ENCODE measurements at places on chromosomes 3 and 15.

GRCh38 chr3:170563712-170564423 is 22.0 kb downstream of the SLC7A14 start:
- no peak for DNase-seq

DNA sequence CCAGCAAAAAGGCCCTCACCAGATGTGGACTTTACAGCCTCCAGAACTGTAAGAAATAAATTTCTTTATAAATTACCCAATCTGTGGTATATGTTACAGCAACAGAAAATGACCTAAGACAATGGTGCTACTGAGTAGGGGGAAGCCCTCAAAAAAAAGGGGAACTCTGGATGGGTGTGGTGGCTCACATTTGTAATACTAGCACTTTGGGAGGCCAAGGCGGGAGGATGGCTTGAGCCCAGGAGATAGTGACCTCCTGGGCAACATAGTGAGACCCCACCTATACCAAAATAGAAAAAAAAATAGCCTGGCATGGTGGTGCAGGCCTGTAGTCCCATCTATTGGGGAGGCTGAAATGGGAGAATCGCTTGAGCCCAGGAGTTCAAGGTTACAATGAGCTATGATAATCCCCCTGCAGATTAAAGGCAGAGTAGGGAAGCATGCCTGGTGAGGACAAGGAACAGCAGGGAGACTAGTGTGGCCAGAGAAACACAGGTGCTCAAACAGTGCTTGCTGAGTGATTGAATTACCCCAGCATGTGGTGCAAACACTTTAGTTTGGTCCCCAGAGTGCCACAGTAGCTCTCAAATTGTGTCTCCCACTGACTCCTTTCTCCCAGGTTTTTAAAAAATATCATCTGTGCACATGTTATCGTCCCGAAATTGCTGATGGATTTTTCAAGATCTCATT is 13.9 kb upstream of the USP3 start:
- DNase-seq: no peak

- DNase-seq: no peak
Observed at GRCh38 chr3:41202075-41202833, 2.9 kb downstream of the CTNNB1 start.

- DNase-seq: no peak
Observed at GRCh38 chr3:142244056-142244455, 18.7 kb upstream of the GK5 start.

- no peak for DNase-seq
Observed at GRCh38 chr3:53711387-53711786, 134.8 kb downstream of the CHDH start.

- no peak for DNase-seq
Observed at GRCh38 chr3:97952872-97953271, 19.4 kb downstream of the RIOX2 start.

GRCh38 chr3:190012784-190013183 is 107.9 kb downstream of the P3H2 start:
- DNase-seq: no peak

GRCh38 chr3:23146163-23146562 is 57.0 kb upstream of the UBE2E2 start:
- DNase-seq: no peak

- no peak for DNase-seq
Observed at GRCh38 chr3:37885814-37886213, 24.1 kb downstream of the CTDSPL start.

DNA sequence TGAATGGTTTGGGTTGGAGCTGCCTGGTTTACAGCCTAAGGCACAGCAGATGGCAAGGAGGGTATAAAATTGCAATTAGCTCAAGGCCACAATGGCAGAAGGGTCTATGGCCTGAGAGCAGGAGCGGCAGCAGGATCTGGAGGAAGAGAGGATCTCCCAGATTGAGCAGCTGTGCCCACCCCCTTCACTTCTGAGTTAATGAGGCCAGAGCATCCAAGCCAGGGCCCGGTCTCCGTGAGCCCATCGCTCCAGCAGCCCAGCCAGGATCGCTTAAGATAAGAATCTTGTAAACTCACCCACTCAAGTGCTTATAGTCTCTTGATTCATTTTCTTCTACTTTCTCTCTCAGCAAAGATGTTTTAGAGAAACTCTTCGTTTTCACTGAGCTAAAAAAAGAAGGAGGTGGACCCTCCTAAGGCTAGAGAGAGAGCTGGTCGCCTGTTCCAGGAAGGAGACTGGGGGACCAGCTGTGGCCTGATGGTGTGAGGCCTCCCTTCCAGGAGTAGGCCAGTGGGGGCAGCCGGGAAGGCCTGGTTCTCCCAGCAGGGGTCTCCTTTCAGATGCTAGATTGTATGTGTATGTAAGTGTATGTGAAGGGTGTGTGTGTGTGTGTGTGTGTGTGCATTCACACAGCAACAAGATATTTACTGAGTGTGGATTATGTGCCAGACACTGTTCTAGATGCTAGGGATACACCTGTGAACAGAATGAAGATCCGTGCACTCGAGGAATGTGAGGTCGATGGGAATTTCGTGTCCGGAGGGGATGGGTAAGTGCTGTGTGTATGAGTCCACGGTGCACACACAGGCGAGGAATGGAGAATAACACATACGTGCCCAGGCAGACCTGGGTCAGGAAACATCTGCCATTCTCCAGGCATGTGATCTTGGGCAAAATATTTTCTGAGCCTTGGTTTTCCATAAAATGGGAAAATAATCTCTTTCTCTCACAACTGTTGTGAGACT is 18.6 kb downstream of the MAGEF1 start:
- peak; percentile 36 for DNase-seq

DNA sequence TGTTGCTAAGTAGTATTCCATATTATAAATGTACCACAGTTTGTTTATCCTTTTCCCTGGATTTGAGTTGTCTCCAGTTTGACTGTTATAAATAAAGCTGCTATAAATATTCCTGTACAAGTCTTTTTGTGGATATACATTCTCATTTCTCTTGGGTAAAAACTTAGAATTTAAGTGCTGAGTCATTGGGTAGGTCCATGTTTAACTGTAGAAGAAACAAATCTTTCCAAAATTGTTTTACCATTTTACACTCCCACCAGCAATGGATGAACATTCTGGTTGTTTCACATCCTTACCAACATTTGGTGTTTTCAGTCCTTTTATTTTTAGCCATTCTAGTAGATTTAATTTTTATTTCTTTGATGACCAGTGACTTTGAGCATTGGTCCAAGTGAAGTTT is 74.0 kb upstream of the TNFAIP8L3 start:
- no peak for DNase-seq

DNA sequence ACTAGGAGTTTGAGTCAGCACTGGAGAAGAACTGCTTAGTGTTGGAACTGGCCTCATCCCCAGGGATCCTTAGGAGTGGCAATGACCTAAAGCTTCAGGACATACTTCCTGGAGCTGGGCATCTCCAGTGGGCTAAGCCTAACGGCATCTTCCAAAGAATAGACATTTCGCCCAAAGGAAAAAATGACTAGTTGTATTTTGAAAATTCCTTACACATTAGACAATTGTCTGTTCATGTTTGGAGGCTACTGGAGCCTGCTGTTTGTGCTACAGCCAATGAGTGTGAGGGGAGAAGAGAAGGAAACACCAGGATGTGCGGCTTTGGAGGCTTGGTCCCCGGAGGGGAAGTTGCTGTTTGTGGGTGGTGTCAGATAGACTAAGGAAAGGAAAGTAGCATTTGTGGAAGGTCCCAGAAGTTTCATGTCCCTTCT is 77.6 kb downstream of the POLR2M start:
- no peak for DNase-seq

GRCh38 chr3:57143886-57144459 is 21.2 kb downstream of the IL17RD start:
- no peak for DNase-seq

DNA sequence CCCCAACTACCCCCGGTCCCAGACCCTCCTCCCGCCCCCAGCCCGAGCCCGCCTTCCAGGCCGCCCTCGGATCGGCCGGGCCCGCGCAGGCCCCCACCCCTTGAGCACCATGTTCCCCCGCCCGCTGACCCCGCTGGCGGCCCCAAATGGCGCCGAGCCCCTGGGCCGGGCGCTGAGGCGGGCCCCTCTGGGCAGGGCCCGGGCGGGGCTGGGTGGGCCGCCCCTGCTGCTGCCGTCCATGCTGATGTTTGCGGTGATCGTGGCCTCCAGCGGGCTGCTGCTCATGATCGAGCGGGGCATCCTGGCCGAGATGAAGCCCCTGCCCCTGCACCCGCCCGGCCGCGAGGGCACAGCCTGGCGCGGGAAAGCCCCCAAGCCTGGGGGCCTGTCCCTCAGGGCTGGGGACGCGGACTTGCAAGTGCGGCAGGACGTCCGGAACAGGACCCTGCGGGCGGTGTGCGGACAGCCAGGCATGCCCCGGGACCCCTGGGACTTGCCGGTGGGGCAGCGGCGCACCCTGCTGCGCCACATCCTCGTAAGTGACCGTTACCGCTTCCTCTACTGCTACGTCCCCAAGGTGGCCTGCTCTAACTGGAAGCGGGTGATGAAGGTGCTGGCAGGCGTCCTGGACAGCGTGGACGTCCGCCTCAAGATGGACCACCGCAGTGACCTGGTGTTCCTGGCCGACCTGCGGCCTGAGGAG is 472 bp downstream of the CHST14 start:
- DNase-seq: peak; percentile 4

- no peak for DNase-seq
Observed at GRCh38 chr15:69325456-69325971, 26.8 kb downstream of the PAQR5 start.

DNA sequence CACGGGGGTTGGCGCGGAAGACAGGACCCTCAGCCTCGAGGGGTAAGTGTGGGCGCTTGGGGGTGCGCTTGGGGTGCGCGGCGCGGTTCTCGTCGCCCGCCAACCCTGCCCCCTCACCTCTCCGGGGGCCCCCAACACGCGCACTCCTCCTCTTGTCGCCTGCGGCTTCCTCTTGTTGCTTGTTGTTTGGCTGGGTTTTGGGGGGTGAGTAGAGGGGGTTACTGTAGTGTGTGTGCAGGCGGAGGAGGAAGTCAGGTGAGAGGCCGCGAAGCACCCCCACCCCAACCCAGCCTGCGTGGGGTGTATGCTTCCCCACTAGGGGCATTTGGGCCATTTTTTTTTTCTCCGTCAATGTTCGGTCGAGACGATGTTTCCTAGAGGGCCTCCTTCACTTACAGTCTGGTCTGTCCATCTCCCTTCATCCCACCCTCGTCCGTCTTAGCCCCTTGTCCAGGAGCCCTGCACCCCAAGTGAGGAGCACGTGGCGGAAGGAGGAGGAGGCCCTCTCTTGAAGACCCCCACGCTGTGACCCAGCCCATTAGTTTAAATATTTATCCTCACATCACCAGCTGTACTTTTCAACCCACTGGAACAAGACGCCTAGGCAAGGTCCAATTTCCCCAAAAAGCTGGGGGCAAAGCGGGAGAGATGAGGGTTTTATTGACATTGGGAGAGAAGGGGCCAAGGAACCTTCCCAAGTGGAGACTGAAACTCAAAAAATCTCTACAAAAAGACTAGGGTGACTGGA is 20.4 kb upstream of the SATB1 start:
- peak; percentile 39 for DNase-seq

DNA sequence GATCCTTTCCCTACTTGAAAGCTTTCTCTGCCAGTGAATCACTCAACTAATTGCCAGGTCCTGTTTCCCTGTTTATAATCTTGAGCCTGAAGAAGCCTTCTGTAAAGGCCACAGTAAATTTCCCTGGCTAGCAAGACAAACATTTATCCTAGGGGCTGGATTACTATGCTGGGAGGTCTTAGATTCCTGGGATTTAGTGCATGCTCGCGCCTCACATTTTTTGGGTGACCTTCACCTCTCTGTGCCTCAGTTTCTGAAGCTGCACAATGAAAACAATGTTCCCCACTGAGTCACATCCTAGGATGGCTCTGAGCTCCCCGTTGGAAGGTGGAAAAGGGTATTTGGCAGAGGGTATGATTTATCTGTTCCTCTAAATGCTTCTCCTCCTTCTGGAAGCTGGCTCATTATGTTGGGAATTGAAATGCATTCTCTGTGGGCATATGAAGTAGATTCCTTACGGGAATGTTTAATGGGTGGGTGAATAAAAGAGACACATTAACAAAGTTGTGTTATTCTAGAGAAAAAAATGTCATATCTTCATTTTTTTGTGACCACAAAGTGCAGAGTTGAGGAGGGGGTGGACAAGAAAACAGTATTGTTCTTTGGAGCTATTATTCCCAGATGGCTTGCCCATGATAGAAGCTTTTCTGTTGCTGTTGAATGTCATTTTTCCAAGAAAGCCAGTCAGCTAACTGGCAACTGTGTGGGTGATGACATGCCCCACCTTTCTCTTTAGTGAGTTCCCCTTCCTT is 32.4 kb downstream of the LSM3 start:
- DNase-seq: no peak

GRCh38 chr15:96514607-96515285 is 184.2 kb downstream of the NR2F2 start:
- DNase-seq: peak; percentile 16

DNA sequence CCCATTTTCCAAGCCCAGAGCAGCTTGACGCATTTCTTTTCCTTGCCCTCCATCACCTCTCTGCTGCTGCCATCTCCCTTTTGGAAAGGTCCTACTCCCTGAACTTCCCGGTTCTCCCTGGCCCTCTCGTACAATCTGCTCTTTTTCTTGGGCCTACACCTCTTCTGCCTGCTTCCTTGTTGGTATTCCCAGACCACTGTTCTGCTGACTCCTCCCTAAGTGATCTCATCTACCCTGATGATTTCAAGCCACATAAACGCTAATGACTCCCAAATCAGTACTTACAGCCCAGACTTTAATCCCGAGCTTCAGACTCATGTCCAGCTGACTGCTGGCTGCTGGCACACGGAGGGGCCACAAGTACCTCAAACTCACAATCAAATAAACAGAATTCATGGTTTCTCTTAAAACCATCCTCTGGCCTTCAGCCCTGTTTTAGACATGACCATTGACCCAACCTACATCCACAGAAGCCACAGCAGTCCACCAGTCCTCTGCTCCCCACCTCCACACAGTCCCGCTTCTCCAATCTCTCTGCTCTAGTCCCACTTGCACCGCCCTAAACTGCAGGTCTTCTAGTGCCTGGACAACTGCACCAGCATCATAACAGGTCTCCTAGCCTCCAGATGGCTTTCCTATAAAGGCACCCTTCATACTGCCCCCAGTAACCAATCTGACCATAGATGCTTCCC is 57.6 kb downstream of the AAGAB start:
- no peak for DNase-seq

GRCh38 chr3:171845481-171846284 is 2.5 kb downstream of the TMEM212 start:
- no peak for DNase-seq

DNA sequence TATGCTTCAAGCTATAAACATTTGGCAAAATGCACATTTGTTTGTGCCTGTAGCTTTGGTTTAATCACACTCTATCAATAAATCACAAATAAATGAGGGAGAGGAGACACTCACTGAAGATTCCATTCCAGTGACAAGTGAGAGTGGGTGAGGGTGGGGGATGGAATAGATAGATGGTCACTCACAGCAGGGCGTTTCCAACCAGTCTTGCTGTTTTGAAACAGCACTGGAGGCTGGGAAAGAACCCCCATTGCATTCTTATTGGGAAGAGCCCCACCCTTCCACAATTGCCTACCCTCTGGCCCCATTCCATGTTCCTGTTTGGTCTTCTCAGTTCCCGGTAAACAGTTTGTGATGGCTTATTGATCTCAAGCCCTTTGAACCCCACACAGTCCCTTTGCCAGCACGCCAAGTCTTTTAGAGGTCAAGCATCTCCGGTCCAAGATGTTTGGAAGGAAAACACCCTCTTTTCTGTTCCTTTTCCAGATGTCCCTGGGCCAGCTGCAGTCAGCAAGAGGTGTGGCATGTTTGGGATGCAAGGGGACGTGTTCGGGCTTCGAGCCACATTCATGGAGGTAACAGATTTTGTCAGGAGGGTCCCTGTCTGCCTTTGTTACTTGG is 30.7 kb downstream of the LMCD1 start:
- no peak for DNase-seq

GRCh38 chr15:53226559-53226958 is 436.4 kb upstream of the ONECUT1 start:
- DNase-seq: no peak

All from brain (organoid and tissue), 16 donors.